ENCODE measurements at places on chromosomes 13 and 19. TPM values are rescaled to one million over a fixed set of nuclear protein-coding genes. Genes with fewer than 3 reads are reported as not detected.

Gene SLC25A41
- total RNA-seq: 0.14 TPM

Gene GRK1
- total RNA-seq: not detected

Gene PODNL1
- total RNA-seq: not detected

DNA sequence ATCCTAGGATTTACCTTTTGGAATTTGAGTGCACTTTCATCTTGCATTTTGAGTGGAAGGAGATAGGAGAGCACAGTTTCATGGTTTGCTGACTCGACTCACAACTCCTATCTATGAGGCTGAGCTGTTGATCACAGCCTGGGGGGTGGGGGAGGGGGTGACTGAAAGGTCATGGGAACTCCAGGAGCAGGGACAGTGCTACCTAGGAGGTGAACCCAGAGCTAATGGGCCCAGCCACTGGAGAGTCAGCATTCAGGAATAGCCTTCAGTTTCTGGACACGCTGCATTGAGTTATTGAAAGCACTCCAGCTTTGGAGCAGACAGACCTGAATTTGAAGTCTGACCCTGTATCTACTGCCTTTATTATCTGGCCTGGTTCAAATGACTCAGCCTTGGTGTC lies 339.9 kb downstream of the SLC7A1 start:
- no peak overlapping the region for H3K27ac ChIP-seq
- DNase-seq: no peak
- H3K27me3 ChIP-seq: no peaks in the 10 kb centered on the region
- no peaks in the 10 kb centered on the region for H3K36me3 ChIP-seq
- no peaks in the 10 kb centered on the region for H3K4me1 ChIP-seq
- H3K4me3 ChIP-seq: no peak overlapping the region
